ENCODE measurements at places on chromosomes 3 and 15. TPM values are rescaled to one million over a fixed set of nuclear protein-coding genes. Genes with fewer than 3 reads are reported as not detected.

Gene PP2D1
- total RNA-seq = not detected

DNA sequence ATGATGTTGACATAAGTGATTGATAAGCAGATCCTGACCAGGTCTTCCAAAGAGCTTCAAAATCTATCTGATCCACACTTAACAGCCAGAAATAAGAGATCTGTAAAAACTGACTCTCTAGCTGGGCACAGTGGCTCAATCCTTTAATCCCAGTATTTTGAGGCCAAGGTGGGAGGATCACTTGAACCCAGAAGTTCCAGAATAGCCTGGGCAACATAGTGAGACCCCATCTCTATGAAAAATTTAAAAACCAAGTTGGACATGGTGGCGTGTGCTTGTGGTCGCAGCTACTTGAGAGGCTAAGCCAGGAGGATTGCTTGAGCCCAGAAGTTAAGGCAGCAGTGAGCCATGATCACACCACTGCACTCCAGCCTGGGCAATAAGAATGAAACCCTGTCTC is 43.6 kb downstream of the PIGB start:
- no peak for DNase-seq

- no peak for DNase-seq
Measured at GRCh38 chr3:135621184-135621920, 344.2 kb upstream of the PPP2R3A start.

DNA sequence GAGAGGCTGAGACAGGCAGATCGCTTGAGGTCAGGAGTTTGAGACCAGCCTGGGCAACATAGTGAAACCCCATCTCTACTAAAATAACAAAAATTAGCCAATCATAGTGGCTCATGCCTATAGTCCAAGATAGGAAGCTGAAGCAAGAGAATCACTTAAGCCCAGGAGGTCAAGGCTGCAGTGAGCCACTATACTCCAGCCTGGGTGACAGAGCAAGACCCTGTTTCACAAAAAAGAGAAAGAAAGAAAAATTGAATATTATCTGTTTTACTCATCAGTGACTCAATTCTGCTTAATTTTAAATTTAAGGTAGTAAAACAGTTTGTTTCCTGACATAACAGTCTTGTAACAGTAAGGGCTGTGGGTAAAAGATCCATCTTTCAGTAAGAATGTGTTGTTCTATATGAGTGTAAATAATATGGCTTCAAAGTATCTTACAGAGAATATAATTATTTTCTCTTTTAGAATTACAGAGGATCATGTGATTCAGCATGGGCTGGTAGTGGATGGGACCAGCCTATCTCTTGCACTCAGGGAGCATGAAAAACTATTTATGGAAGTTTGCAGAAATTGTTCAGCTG is 85.8 kb downstream of the ATP11B start:
- no peak for DNase-seq

- DNase-seq = no peak
Measured at GRCh38 chr15:77464129-77464865, 43.6 kb downstream of the HMG20A start.

GRCh38 chr3:105594219-105594618 is 227.5 kb downstream of the ALCAM start:
- no peak for DNase-seq

DNA sequence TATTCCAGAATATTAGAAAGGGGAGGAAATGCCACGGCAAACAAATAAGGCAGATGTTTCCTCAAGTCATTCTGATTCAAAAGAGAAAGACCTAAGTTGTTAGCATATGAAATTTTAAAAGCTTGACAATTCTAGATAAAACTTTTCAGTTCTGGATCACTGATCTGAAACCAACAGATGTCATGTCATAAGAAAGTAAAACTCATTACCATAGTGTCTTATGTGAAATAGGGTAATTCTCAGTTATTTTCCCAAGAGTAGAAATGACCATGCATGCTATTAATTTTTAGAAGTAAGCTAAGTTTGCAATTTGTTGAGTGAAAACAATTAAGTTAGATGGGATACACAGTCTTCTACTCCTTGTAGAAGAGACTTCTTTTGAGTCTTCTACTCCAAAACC is 630.3 kb downstream of the NAALADL2 start:
- DNase-seq = no peak

Gene NEK10
- 1.3 TPM for total RNA-seq

DNA sequence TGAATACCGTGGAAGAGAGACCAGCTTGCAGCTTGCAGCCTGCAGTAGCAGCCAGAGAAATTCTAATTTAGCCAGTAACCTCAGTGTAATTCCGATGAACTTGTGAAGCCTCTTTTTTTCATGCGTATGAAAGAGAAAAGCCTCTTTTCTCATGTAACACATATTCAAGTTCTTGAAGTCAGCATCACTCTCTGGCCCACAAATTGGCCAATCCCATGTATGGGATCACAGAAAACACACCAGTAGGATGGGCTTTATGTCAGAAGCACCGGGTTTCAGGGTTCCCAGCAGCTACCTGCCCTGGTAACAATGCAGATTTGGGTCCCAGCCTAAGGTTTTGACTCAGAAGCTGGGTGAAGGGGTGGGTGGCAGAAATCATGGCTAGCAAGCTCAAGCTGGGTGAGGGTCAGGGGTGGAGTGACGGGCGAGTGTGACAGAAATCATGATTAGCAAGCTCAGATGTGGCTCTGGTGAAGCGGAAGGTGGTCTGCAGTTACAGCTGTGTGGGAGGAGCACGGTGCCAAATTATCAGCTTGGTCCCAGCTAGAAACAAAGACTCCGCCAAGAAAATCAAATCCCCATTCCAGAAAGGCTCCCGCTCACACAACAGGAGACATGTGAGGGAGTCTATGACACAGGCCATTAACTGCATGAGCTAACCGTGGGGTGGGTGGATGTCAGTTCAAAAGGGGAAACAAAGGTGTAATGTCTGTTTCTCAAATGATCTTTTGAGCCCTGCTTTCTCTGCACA is 86.6 kb downstream of the SNRK start:
- no peak for DNase-seq

Gene RASL12
- not detected for total RNA-seq

Gene SIN3A
- 103 TPM for total RNA-seq

DNA sequence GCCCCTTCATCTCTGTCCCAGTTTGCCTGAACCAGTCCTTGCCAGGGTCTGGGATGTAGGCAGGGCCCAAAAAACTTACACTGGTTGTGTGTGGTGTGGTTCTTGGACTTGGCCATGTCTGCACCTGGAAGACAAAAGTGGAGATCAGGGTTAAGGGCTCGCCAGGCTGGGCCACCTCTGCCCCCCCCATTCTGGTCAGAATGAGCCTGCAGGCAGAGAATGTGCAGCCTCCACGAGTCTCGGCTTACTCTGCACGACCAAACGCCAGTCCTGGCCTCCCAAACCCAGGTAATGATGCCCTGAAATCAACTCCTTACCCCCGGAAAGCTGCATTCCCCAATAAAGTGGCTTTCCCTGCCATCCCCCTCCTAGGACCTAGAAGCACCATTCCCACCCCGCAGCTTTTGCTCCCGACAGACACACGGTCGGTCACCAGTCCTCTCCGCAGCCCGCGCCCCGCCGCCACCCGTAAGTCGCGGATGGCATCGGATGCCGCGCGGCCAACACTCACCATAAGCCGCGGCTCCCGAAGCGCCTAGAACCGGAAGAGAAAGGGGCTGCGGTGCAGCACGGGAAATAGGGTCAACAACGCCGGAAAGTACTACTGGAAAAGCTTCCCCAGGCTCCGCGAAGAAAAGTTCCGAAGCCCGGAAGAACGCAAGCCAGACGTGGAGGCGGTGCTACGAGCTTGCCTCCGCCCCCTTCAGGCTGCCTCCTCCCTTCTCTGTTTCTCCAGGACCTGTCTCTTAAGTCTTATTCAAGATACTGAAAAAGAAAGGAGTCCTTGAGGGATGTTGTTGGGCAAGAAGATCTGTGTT is at the start of gene RPL29:
Gene RPL29, minus strand, starts transcription at position 550 of the 818 bp plus-strand sequence. Its CDS starts 434 bp downstream, at position 116.
- peak; percentile 96 for DNase-seq

GRCh38 chr3:42290966-42291714 is 25.2 kb upstream of the CCK start:
- DNase-seq = peak; percentile 30

GRCh38 chr15:50718700-50719125 is 32.1 kb upstream of the TRPM7 start:
- no peak for DNase-seq

- no peak for DNase-seq
Measured at GRCh38 chr15:31975830-31976229, 54.5 kb upstream of the CHRNA7 start.

GRCh38 chr3:37872413-37873160 is 10.9 kb downstream of the CTDSPL start:
- DNase-seq = no peak

Gene ATP13A3
- 79.5 TPM for total RNA-seq

GRCh38 chr3:178849199-178849910 is 222.3 kb downstream of the ZMAT3 start:
- DNase-seq = no peak

Gene KLF15
- 35.0 TPM for total RNA-seq

Gene EMC7
- 39.8 TPM for total RNA-seq

Gene PDIA5
- total RNA-seq = 8.1 TPM

- DNase-seq = peak; percentile 43
Measured at GRCh38 chr3:187747506-187747905, 2.2 kb upstream of the BCL6 start.

- no peak for DNase-seq
Measured at GRCh38 chr3:146561879-146562278, 17.5 kb upstream of the PLSCR1 start.

GRCh38 chr3:191143224-191143623 is 55.8 kb upstream of the OSTN start:
- no peak for DNase-seq

Gene C2CD4A
- not detected for total RNA-seq

DNA sequence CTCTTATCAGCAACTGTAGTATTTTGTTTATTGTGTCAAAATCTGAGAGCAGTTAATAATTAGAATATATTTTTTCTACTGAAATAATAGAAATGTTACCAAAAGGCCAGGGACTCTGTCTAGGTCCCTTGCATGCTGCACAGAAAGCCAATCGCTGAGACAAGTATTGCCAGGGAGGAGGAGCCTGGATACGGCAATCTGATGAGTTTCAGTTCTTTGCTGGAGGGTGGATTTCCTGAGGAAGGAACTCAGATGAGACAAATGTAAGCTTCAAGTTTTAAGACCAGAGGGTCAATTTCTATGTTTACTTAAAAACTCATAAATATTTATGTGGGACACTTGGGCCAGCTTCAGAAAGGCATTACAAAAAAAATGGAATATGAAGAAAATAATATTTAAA is 252.2 kb downstream of the GABRG3 start:
- no peak for DNase-seq
